ENCODE measurements at places on chromosomes 3 and 15.

GRCh38 chr3:140597792-140598191, 80.1 kb upstream of the TRIM42 start:
- no peak for DNase-seq

DNA sequence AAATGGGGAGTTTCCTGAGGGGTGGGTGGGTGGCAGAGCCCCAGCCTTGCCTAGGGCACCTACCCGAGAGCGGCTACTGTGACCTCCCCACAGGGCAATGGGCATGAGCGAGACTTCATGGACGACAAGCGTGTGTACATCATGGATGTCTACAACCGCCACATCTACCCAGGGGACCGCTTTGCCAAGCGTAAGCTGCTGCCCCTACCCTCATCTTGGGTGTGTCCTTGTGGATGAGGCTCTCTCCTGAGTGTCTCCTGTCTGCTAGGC, 22.6 kb downstream of the HDAC11 start:
- DNase-seq: no peak

- DNase-seq: peak; percentile 75
Measured at GRCh38 chr15:83053151-83053550, 13.9 kb downstream of the BTBD1 start.

GRCh38 chr15:74957476-74958035, 984 bp upstream of the RPP25 start:
- DNase-seq: no peak

DNA sequence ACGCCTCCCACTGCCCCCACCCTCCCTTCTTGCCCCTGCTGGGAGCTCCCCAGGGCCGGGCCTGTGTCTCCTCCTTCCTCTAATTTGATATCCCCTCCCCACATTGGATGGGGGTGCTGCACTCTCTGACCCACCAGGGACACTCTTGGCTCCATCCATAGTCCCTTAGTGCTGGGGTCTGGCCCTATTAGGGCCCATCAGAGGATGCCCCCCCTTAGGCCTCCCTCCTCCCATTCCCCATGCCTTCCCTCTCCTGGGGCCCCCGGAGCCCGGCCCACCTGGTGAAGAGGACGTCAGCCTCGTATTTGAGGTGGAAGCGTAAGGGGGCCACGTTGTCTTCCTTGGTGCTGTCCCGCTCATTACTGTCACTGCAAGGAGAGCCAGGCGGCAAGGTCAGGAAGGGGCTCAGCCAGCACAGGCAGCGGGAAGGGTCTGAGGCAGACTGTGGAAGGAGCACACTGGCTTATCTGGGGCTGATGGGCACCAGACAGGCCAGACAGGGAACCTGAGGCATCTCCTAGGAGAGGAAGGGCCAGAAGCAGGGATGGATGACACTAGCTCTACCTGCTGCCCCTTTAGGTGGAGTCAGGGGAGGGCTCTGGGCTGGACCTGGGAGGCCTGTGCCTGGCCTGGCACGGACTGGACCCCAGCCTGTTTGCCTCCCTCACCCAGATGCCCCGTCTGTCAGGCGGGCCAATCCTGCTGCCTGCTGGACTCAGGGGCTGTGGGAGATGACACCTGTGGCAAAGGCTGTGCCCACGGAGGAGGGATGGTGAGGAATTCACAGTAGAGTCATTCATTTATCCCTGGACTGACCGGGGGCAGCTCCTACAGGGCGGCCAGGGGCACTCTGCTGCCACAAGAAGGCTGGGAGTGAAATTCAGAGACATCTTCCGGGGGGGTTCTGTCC, 36.2 kb downstream of the FEM1B start:
- DNase-seq: no peak

DNA sequence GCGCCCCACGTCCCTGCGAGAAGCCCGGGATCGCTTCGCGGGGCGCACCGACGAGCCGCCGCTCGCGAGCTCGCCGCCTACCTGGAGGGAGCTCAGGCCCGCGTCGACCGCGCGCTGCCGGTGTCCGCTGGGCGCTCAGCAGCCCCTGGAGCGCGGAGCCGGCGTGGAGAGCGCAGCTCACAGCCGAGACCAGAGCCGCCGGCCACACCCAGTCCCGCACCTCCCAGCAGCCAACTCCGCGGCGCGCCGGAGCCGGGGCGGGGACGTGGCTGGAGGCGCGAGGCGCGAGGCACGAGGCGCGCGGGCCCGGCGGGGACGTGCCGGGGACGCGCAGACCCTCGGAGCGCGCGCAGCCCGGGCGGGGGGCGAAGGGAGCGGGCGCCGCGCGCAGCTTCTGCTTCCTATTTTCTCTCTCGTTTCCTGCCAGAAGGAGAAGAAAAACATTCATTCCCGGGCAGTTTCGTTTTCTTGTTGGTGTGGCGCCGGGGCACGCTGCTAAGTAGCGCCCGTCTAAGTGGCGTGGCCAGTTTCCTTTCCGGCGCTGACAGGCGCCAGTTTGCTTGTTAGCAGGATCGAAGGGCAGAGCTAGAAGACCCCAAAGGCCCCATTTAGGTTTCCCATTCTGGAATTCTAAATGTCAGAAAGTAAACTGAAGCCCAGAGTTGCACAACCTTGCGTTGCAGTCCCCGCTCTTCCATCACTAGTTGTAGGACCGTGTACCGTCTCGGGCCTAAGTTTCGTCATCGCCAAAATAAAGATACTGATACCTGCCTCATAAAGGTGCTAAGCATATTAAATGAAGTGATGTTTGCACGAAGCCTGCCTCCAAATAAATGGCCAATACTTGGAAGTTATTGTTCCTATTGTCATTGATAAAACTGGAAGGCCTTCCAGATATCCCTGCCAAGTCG, at the start of gene GNB4:
Gene GNB4 (minus strand): TSS at position 206 of the 911 bp plus-strand sequence. CDS start 25,270 bp downstream, outside the sequence.
- DNase-seq: peak; percentile 98

DNA sequence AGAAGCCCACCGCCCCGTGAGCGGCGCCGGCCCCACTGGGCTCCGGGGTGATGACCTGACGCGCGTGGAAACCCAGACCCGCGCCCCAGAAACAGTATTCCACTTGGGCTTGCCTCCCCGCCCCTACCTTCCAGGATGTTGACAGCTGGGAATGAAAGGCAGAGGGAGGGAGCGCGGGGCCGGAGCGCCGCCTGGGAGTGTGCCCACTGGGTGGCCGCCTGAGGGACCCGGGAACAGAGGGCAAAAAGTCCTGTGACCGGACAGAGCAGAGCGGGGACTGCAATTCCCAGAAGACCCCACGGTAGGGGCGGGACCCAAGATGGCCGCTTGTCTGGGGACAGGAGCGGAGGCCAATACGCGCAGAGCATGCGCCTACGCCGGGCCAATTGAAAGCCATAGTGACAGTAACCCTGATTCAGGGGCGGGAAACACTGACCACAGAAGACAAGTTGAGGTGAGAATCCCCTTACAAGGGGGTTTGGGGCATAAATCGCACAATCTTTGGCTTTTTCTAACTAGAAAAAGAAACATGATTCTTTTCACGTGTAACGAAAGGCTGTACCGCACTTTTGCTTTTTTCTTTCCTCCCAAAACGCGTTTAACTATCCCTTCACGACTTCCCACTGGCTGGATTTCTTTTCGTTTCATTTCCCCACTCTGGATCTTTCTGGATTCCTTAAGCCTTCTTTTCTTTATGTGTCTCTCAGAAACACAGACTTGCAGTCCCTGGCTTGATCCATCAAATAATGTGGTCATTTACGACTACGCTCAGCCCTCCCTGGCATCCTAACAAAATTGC, at the start of gene FHIT:
Gene FHIT (minus strand): TSS at position 279 of the 799 bp plus-strand sequence.
- peak; percentile 95 for DNase-seq

DNA sequence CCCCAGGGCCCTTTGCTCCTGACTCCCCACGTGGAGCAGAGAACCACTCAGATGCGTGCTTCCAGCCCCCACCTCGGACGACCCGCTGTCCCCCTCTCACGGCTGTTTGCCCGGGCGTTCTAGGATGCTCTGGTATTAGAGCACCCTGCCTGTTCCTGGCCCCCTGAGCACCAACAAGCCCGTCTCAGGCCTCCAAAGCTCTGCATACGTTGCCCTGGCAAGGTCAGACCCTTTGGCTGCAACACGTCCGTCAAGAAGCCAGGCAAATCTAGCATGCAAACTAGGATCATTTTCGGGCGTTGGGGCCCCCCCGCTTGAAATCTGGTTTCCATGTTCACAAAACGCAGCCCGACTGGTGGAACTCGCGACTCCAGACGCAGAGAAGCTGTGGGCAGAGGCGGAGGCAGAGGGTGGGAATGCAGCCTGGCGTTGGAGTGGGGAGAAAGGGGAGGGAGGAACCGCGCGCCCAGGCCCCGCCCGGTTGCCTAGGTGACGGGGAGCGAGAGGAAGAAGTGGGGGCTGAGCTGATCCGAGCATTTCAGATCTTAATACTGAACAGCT, 86.2 kb upstream of the PIAS1 start:
- peak; percentile 51 for DNase-seq

DNA sequence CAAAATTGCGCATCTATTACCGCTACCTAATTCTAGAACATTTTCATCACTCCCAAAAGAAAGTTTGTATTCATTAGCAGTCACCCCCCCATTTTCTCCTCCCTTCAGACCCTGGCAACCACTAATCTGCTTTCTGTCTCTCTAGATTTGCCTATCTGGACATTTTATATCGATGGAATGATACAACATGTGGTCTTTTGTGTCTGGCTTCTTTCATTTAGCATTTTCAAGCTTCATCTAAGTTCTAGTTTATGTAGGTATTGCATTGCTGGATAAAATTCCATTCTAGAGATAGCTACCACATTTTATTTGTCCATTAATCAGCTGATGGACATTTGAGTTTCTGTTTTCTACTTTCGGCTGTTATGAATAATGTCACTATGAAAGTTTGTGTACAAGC, 38.4 kb downstream of the SLMAP start:
- DNase-seq: no peak

- peak; percentile 52 for DNase-seq
Measured at GRCh38 chr3:131795390-131796090, 239.3 kb downstream of the CPNE4 start.

GRCh38 chr3:158159714-158160113, 49.8 kb downstream of the RSRC1 start:
- DNase-seq: no peak

- peak; percentile 92 for DNase-seq
Measured at GRCh38 chr3:142445816-142446254, 2.0 kb downstream of the XRN1 start.

- no peak for DNase-seq
Measured at GRCh38 chr15:63507878-63508818, 3.8 kb downstream of the USP3 start.

DNA sequence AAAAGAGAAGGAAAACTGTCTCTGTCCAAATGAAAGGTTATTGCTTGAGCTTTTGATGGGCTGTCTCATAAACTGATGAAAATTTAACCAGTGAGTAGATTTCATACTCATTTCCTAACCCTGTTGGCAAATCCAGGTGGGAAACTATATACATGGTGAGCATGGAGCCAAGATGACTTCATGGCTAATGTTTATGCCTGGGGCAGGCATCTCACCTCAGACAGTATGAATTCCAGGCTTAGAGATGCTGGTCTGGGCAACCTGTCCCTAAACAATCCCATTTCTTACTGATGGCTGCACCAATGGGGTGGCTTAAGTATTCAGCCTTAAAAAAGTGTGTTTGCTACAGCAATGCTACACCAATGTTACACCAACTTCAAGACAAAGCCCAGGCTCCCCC, 58.1 kb downstream of the SLTM start:
- no peak for DNase-seq

GRCh38 chr15:88243895-88244787, 12.4 kb downstream of the NTRK3 start:
- peak; percentile 31 for DNase-seq

DNA sequence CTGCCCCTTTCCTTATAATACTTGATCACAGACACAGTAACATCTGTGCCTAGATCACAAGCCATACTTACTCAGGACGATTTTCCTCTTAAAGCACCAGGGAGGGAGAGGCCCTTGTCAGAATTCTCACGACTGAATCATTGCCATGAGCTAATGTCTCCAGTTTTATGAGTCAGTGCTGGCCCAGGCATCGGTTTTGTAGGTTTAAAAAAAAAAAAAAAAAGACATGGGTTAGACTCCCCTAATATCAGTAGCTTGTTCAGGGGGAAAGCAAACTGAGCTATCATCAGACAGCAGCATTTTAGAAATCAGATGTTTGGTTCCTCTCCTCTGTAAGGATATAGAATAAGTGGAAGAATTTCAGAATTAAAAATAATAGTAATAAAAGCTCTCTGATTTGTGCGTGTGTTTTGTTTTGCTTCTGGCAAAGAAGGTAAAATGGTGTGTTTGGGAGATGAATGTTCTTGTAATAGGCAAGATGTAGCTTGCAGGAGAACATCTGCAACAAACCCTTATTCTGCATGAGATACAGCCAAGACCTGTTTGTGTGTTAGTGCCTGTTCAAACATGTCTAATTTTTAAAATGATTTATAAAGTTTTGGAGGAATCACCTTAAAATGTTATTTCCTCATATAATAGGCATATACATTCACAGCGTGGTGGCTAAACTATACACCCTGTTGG, 193.6 kb downstream of the TP63 start:
- DNase-seq: no peak

- DNase-seq: no peak
Measured at GRCh38 chr15:65204931-65205660, 6.2 kb downstream of the CILP start.

DNA sequence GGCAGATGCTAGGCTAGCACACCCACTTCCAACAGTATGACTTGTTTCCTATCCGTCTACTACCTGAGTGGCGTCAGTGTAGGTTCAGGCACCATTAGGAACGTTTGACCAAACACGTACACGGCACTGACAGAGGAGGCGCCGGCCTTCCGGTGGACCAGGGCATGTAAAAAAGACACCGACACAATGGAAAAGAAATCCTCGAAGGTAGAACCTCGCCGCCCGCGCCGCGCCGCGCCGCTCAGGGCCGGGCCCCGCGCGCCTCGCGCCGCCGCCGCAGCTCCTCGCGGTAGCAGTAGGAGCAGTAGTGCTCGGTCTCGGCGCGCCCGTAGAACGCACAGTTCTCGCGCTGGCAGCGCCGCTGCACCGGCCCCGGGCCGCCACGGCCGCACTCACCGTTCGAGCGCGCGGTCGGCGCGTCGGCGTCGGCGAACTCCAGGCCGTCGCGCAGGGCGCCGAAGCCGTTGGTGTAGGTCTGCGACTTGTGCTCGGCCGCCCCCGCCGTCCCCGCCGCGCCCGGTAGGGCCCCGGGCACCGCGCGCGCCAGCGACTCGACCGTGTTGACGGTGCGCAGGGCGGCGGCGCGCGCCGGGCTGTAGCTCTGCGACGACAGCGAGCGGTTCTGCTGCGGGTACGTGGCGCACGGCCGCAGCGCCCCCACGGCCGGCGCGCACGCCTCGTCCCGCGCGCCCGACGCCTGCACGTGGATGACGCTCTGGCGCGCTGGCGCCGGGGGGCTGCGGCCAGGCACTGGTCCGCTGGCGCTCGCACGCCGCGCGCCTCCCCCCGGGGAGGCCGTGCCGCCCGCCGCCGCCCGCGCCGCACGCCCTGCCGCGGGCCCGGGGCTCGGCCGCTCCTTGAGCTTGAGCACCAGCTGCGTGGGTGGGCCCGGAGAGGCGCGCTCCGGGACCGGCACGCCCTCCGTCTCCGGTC, 156.7 kb downstream of the KLF13 start:
- peak; percentile 38 for DNase-seq

GRCh38 chr3:194658477-194659242, 13.3 kb downstream of the LSG1 start:
- no peak for DNase-seq

- DNase-seq: peak; percentile 43
Measured at GRCh38 chr15:94290730-94291129, 59.4 kb downstream of the MCTP2 start.

- no peak for DNase-seq
Measured at GRCh38 chr3:194374935-194375334, 5.4 kb upstream of the LRRC15 start.
